ENCODE measurements at places on chromosomes 6 and 20.
A peak's percentile ranks its signal among the peaks of the same experiment; 100 is the strongest.

GRCh38 chr6:15132167-15132566 lies 113.7 kb upstream of the JARID2 start:
- DNase-seq: no peak

GRCh38 chr6:146770275-146770964 lies 171.6 kb downstream of the ADGB start:
- no peak for DNase-seq

DNA sequence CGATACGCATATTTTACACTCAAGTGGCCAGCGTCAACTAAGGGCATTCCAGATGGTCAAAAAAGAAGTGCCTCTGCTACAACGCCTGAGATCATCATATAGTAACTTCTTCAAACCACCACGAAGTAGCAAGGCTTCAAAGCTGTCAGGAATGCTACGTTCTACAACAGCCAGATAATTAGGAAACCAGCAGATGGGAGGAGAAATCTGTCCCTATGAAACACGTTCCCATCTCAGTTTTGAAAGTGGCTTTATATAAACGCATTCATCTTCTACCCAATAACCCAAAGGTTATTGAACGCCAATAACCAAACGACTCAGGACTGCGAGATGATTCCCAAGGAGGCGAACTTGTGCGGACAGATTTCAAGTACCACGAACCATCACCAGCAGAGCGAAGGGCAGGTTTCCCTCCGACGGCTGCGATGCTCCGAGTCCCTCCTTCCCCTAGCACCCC lies 1.2 kb downstream of the ABHD12 start:
- DNase-seq: no peak

GRCh38 chr6:169824021-169824420 lies 72.6 kb downstream of the ERMARD start:
- DNase-seq: no peak

GRCh38 chr6:146410851-146411595 lies 132.6 kb upstream of the RAB32 start:
- DNase-seq: no peak

DNA sequence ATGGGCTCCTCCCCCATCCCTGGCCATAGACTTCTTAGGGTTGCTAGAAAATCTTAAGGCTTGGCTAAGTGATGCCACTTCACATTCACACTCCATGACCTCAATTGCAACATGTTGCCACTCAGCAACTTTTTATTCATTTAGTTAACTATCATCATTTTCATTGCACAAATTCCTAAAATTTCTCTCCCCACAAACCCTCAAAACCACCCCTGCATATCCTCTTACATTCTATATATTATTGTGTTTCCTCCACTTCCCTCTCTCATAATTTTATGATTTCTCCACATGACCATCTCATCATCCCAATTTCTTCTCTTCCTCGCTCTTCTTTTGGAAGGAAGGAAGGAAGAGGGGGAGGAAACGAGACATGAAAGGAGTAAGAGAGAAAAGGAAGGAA lies 436.0 kb downstream of the HACE1 start:
- DNase-seq: no peak

GRCh38 chr20:48787861-48788375 lies 39.9 kb downstream of the PREX1 start:
- no peak for DNase-seq

DNA sequence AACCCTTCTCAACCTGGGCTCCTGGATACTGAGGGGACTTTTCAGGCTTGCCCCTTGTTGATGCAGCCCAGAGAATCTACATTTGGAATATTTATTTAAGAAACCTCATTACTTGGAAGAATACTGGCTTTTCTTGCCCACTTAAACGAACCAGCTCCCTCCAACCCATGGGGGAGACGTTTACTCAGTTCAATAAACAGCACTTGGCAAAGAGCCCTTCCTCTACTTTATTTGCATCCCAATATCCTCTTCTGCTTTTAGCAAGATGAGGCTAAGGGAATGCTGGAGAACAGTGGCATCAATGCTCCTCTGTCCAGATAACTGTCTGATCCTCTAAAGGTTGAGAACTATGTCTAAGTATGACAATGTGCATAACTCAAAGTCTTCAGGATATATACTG lies 22.2 kb downstream of the PTPRK start:
- DNase-seq: no peak

DNA sequence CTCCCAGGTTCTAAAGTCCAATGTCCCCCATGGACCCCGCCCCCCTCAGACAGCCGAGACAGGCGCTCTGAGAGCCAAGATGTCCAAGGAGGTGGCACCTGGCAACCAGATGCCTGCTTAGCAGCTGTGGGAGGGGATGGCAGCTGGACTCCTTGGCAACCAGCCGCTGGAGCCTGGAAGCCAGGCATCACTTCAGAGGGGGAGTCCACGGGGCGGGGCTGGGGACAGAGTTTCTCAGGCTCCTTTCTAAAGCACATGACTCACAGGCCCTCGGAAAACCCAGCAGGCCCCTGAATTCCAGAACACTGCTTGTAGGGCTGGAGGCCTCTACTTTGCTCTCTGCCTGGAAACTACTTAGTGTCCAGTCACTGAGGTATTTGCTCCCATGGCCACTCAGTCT lies 51.5 kb downstream of the PREX1 start:
- DNase-seq: peak; percentile 61

DNA sequence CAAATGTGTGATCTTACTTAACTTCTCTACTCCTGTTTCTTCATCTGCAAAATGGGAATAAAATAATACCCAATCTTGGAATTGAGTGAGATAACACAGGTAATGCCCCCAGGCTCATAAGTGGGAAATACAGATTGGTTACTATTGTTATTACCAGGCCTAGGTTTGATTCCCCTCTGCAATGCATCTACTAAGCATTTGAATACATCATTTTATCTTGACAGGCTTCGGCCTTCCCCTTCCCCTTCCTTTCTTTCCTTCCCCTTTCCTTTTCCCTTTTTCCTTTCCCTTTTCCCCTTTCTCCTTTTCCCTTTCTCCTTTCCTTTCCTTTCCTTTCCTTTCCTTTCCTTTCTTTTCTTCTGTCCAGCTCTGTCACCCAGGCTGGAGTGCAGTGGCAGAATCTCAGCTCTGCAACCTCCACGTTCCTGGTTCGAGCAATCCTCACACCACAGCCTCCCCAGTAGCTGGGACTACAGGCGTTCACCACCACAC lies 7.3 kb upstream of the HNF4A start:
- no peak for DNase-seq

DNA sequence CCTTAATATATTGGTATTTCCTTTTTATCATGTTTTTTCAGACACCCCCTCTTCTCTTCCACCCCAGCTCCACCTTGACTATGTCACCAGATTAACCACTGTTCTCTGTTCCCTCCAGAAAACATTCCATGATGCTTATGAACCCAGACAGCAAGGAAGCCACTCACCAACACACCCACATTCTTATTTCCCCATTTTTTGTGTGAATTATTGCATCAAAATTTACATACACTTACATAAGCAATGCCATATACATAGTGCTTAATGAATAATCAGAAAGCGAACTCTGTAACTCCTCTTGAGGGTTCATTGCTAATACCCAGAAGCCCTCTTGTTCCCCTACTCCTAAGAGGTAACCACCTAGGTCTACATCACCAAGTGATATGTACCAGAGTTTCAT lies 182.3 kb upstream of the CDYL start:
- no peak for DNase-seq

DNA sequence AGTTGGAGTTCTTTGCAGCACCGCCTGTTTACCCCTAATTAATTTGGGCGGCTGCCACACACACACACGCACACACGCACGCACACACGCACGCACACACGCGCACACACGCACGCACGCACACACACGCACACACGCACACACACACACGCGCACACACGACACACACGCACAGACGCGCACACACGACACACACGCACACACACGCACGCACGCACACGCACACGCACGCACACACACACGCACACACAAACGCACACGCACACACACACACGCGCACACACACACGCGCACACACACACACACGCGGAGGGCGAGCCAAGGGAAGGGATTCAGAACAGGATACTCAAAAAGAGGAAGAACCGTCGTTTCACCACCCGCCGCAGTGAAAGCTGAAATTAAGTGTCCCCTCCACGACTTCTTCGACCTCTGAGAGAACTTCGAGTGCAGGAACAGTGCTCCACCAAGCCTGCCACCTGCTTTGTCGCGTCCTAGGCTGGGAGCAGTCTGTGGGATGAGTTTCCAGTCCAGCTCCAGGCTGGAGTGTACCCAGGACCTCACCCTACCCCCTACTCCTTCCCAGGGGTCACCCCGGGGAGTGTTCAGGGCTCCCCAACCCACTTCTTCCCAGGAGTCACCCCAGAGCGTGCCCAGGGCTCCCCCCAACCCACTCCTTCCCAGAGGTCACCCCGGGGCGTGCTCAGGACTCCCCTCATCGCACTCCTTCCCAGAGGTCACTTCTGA lies 1.1 kb downstream of the RNASET2 start:
- no peak for DNase-seq

DNA sequence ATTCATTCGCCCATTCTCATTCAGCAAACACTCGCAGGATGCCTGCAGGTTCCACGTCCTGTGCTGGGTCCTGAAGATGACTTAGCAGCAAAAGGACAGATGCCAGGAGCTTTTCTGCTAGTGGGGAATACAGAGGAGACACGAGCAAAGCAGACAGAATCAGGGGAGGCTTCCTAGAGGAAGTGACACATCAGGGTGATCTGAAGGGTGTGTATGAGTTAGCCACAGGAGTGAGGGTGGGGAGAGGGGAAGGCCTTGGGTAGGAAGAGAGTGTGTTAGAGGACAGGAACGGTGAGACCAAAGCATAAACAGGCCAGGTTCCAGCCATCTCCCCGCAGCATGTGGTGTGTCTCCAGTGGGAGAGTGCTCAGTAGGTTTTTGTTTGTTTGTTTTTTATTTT lies 73.4 kb upstream of the GTSF1L start:
- no peak for DNase-seq

DNA sequence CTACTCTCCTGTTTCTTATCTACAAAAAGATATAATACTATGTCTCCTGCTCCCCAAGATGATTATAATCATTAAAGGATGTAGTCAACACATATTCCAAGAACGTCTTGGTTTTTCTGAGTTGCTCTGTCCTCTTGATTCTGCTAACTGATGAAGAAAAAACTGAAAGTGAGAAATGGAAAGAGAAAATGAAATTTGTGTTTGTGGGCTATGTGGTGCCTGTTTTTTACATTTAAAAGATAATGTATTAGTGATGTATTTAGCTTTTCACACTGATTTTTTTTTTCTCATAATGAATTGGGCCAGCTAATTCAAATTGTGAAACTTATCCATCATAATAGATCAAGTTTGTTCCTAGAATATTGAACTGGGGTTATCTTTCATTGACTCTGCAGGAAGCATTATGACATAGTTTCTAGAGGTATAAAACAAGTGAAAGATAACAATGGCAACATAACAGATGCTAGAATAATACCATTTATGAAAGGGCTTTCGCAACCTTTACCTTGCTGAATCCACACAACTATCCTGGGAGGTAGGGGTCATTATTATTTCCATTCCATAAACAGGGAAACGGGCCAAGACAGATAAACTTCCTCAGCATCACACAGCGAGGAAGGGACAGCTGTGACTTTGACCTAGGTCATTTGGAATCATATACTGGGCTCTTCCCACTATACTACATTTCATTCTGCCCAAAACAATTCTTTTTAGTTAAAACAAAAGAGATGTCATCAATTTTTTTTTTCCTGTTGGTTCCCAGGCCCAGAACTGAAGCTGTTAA lies 336.7 kb downstream of the GJA1 start:
- DNase-seq: no peak

DNA sequence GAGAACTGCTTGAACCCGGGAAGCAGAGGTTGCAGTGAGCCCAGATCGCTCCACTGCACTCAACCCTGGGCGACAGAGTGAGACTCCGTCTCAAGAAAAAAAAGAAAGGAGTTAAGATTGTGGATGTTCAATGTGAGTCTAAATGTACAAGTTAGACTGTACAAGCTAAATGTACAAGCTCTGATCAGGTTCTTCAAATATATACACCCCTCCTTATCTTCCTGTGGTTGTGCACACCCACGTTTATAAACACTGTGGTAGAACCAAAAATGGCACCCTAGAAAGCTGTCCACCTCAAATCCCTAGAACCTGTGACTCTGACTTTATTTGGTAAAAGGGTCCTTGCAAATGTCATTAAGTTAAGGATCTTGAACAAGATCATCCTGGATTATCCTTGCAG lies 11.2 kb upstream of the RANBP9 start:
- DNase-seq: no peak

GRCh38 chr6:35090734-35091133 lies 50.4 kb downstream of the TCP11 start:
- no peak for DNase-seq

DNA sequence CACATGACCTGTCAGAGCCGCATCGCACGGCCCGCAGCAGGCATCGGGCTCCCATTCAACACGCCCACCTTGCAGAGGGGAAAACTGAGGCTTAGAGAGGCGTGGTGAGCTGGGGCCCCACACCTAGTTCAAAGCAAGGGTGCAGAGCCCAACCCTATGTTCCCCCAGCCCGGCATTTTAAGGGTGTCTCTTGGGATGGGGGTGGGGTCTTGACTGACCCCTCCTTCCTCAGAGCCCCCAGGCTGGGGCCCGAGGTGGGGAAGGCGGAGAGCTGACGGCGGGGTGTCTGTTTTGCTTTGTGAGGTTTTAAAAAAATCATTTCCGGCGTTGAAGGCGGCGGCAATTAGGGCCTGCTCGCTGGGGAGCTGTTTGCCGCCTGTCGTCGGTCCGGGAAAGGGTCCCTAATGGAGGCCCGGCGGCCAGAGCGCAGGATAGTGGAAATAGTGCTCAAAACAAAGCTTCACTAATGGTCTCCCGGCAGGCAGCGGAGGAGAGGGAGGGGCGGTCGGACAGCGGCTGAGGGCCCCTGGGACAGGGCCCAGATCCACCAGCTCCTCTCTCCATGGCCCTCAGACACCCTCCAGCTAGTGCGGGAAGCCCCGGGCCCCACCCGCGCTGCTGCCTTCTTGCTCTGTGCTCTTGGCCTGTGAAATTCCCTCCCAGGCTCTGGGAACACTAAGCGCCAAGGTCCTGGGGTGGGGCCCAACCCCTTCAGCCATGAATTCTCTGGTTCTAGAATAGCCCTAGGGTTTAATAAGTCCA lies 11.9 kb downstream of the VSTM2L start:
- DNase-seq: no peak

DNA sequence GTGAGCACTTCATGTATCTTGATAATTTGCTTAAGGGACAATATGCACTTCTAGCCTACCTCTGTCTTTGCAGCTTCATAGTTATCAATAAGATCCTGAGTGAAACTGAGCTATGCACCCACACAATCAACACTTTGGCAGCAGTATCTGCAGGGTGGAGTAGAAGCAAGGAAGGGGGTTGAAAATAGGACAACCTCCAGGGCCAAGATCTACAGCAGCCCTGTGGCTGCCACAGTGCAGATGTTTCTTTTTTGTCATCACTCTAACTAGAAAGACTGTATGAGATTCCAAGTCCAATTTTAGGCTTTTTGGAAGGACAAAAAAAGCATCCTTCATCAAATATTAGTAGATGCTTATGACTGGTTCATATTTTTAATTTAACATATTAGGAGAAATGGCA lies 336.1 kb upstream of the CITED2 start:
- DNase-seq: no peak
